ENCODE measurements at places on chromosomes 5 and 9. TPM values are rescaled to one million over a fixed set of nuclear protein-coding genes. Genes with fewer than 3 reads are reported as not detected.

FAT2 gene
- polyA plus RNA-seq = 9.4 TPM

DNA sequence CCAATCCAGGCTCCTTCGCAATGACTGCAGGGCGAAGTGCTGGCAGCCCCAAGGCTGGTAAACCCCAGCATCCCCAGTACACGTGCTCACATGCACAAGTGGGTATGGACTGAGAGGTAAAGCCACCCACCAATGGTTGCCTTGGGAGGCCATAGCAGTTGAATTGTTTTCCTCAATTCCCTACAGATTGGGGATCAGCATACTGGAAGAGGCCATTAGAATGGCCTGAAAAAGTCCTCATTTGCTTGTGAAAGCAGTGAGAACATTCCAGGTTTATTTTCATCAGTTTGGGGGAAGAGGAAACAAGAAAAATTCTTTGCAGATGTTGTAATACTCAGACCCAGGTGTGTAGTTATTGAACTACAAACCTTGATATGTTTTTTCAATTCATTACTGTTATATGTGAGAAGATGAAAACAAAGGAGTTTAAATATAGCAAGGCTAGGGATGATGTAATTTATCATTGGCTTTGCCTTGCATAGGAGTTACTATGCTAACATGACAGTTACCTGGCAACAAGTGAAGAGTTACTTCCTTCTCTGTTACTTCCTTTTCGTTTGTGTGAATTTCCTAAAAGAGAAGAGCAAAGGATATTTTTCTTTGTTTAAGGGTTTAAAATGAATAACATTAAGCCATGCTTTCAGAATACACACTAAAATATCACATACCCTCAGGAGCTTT, 36.4 kb downstream of the MTMR12 start:
- no peak for DNase-seq

DNA sequence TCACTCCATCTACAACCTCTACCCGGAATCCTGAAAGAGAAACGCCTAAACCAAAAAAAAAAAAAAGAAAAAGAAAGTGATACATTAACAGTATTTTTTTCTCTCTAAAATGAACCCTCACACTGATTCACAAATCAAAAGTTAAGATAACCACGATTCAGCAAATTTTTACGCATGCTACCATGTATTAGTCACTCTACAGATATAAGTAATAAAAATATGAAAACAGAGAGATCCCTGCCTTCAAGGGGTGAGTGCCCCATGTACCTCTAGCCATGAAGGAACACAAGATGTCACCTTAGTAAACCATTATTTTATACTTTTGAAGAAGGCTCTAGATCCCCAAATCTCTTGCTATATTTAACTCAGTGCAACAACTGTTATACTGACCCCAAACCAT, 33.4 kb downstream of the CEMIP2 start:
- DNase-seq = no peak

CHSY3 gene
- polyA plus RNA-seq = 5.0 TPM

DNA sequence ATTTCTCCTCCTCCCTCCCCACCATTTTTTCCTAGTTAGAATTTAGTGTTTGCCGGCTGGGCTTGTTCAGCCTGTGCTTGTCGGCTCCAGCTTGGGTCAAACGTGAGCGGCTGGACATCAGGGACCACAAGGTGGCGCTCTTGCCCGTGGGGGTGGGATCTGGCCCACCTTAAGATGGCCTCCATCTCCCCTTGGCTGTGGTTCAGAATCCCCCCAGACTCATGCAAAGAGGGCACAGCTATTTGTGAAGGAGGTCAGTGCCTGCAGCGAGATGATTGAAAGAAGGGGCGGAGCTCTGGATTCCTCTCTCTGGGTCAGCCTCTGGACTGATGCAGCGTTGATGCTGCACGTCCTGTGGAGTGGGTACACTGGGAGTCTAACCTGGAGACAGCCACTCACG, 283.3 kb upstream of the TUT7 start:
- peak; percentile 71 for DNase-seq

DNA sequence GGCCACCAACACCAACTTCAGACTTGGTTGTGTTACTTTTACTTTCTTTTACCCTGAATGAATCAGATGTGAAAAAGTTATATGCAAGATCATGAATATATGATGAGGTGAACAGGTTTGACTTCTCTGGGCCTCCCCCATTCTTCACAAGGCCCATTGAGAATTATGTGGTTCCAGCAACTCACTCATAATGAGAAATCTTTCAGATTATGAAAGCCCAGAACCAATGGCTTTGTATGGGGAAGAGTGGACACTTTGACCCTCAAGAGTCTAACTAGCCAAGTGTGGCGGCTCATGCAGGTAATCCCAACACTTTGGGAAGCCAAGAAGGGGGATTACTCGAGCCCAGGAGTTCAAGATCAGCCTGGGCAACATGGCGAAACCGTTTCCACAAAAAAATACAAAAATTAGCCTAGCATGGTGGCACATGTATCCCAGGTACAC, 16.1 kb upstream of the LNPEP start:
- no peak for DNase-seq

DNA sequence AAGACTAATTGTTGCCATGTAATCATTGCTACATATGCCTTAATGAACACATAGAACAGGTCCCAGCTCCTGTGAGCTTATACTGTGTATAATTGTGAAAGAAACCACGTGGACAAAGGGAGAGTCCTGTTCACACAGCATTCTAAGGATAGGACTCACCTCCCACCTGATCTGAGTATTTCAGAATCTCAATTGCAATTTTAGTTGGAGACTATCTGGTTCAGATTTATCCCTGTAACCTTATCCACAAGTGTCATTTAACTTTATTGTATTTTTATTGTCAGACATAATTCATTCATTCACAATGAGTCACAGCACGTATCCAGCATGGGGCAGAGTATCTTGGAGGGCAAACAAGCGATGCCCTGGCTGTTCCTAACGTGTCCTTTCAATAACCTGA, 448.3 kb downstream of the NTRK2 start:
- DNase-seq = no peak

- no peak for DNase-seq
Observed at GRCh38 chr9:122936464-122936863, 4.4 kb upstream of the RABGAP1 start.

DNA sequence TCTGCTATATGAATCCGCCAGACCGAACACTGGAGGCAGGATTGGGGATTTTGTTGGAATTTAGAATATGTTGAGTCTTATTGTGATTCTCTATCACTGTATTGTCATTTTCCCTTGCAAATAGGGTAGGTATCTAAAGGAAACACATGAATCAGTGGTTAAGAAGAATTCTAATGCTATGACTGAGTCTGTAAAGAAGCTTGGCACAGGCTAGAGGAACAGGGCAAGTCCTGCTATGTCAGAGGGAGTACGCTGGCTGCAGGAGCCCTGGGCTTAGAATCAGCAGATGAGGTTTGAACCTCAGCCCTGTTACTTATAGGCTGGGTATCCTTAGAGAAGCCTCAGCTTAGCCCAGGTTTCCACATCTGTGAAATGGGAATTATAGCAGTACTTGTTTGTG, 198.1 kb downstream of the NR3C1 start:
- no peak for DNase-seq

All from left kidney (tissue), 8 donors.